GM04504 (cell line): ENCODE measurements at places on chromosomes 5 and 9.

- no peak for DNase-seq
These were observed 153.9 kb downstream of the SMC2 start for GRCh38 chr9:104247899-104248460.

GRCh38 chr5:158590746-158591300 lies 508.9 kb downstream of the EBF1 start:
- no peak for DNase-seq

DNA sequence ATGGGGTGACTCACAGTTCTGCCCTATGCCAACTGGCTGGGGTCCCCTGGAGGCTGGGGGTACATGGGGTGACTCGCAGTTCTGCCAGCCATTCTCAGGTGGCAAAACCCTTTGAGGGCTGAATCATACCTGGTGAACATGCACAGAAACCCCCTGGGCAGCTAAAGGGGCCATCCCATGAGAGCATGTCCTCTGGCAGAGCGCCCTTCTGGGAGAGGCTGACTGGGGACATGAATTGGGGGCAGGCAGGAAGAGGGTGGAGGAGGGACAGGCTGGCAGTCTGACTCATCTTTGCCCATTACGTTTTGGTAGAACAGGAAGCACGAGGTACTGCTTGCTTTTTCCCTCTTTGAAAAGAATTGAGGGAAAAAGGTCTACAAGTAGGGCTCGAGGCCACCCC lies 16.7 kb downstream of the TRAF1 start:
- no peak for DNase-seq

DNA sequence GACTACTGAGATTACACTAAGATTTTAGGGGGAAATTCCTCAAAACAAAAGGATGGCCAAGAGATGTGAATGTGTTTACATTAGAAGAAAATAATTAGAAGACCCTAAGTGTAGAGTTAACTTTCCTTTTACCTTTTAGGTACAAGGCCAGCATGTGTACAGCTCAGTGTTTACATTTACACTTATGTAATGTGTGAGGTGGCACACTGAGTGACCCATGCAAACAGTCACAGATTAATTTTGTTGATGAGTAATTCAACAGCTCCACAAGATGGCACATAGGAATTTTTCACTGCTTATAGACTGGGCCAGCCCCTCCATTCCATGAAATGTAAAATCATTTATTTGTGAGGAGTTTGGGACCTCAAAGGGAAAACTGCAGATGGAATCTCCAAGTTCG lies 90.1 kb upstream of the SLC12A2 start:
- DNase-seq = no peak

GRCh38 chr9:83706676-83707517 lies 861 bp downstream of the UBQLN1 start:
- no peak for DNase-seq
